ENCODE measurements at places on chromosomes 1 and 21.

- H3K27ac ChIP-seq, result no peak overlapping the region
- H3K4me1 ChIP-seq, result no peaks in the 10 kb centered on the region
These were observed 837.9 kb upstream of the CXADR start for GRCh38 chr21:16674949-16675348.

- H3K4me3 ChIP-seq, result no peak overlapping the region
- no peak for DNase-seq
- peaks cover 16% of the 10 kb centered on the region for H3K27me3 ChIP-seq
- H3K4me1 ChIP-seq, result no peaks in the 10 kb centered on the region
- no peak overlapping the region for H3K27ac ChIP-seq
These were observed 180.1 kb downstream of the EDEM3 start for GRCh38 chr1:184574588-184574987.

DNA sequence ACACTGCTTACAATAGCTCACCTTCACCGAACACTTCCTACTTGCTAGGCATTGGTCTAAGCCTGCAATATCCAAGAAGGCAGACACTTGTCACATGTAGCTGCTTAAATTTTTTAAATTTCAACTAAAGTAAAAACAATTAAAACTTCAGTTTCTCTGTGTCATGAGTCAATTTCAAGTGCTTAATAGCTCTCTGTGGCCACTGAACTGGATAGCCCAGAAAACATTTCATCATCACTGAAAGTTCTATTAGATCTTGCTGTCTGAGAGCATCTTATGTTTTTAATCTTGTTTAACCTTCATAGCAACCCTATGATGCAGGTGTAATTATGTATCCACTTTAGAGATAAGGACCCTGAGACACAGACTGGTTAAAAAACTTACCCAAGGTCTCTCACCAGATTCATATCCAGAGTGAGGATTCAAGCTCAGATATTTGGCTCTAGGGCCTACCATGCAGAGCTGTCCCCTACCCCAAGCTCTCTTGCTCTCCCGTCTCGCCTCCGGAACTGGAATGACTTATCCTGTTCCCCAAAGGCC lies 2.6 kb upstream of the FCRL6 start:
- no peak overlapping the region for H3K4me3 ChIP-seq

- H3K36me3 ChIP-seq, result no peaks in the 10 kb centered on the region
- H3K4me3 ChIP-seq, result no peak overlapping the region
- DNase-seq, result no peak
- H3K27ac ChIP-seq, result no peak overlapping the region
These were observed 53.0 kb downstream of the BCAR3 start for GRCh38 chr1:93628681-93629080.

DNA sequence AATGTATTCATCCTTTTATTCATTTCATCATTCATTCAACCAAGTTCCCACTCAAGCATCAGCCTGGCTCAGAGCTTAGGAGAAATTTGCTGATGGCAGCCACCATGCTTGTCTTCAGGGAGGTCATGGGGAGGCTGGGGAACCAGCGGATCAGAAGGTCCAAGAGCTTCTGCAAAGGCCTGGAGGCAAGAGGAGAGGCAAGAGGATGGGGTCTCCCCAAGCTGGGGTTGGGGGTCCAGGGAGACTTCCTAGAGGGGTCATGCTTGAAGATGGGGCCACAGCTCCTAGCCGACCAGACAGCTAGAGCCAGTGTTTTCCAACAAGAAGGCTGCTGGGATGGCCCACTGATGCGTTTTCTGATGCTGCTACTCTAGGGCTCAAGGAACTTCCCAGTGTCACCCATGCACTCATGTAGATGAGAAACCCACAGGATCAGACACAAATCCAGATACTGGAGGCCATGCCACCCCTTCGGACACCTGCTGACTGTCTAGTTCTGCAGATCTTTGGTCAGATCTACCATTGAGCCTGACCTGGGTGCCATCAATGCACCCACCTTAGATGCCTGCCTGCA lies 315.2 kb downstream of the AJAP1 start:
- H3K36me3 ChIP-seq, result no peaks in the 10 kb centered on the region
- H3K27ac ChIP-seq, result no peak overlapping the region
- H3K4me3 ChIP-seq, result no peak overlapping the region
- DNase-seq, result no peak
- no peaks in the 10 kb centered on the region for H3K27me3 ChIP-seq

DNA sequence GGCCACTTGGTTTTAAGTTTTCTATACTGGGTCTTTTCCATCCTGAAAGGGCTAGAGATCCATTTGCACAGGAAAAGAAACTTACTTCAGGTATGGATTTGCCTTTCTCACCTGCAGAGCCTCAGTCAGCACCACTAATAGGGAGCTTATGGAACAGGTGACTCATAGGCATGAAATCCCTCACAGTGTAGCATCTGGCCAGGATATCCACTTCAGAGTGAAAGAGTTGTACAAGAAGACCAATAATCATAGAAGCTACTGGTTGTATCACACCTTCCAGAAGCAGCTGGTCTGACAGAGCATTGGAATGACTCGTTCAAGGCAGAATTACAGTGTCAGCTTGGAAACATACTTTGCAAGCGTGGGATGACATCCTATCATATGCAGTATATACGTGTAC lies 26.3 kb upstream of the SYT14 start:
- no peak overlapping the region for H3K4me3 ChIP-seq
- no peak overlapping the region for H3K27ac ChIP-seq
- no peaks in the 10 kb centered on the region for H3K36me3 ChIP-seq
- no peak for DNase-seq
- no peaks in the 10 kb centered on the region for H3K27me3 ChIP-seq

DNA sequence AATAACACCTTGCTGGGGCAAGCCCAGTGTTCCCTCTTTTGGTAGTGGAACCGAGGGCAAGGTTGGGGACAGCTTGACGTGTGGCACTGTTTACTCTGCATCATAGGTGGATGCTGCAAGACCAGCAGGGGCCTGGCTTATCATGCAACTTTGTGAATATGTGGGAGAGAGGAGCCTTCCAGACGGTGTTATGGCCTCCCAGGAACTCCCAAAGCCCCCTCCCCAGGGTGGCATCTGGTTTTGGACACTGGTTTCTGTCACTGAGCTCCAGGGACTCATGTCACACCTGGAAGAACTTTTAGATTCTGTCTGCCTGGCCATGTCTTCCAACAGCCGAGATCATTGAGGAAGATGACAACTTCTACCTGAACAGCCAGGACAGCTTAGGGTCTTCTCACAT lies 1.4 kb upstream of the TLR5 start:
- peak overlapping the region; percentile 60 for H3K27ac ChIP-seq
- DNase-seq, result no peak

DNA sequence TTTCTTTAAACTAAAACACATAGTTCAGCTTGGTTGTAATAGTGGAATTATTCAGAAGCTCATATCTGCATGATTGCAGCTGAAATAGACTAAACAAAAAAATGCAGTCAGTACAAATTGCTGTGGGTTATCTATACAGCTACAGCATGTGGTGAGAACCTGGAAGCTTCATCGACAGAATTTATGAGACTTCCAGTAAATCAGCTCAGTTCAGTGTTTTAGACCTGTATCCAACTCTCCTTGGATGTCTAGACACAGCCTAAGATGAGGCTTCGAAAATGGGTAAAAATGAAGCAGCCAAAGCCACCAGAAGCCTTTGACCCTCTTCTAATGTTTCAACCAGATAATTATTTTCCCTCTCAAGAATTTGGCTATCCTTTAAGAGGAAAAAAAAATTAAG lies 127.1 kb upstream of the C1orf105 start:
- DNase-seq, result no peak
- no peak overlapping the region for H3K4me3 ChIP-seq
- H3K27me3 ChIP-seq, result no peaks in the 10 kb centered on the region
- no peaks in the 10 kb centered on the region for H3K36me3 ChIP-seq

- H3K4me1 ChIP-seq, result 0 out of 2 replicates have a peak, but pooled peaks cover 3% of the 10 kb centered on the region
- peaks cover 30% of the 10 kb centered on the region for H3K27me3 ChIP-seq
- no peak overlapping the region for H3K4me3 ChIP-seq
- H3K36me3 ChIP-seq, result no peaks in the 10 kb centered on the region
- no peak for DNase-seq
- no peak overlapping the region for H3K27ac ChIP-seq
These were observed 88.0 kb upstream of the F3 start for GRCh38 chr1:94629259-94630181.

DNA sequence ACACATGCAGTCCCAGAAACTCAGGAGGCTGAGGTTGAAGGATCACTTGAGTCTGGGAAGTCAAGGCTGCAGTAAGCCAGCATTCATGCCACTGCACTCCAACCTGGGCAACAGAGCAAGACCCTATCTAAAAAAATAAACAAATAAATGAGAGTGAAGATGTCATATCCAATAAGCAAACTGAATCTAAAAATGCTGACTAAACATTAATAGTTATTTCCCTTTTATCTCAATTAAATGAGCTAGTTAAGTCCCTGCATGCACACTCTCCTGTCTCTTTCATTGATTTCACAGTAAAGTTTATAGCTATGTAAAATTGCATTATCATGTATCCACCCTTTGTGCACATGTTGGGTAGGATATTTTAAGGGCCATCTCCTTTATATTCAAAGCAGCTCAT lies 81.1 kb upstream of the L1TD1 start:
- no peaks in the 10 kb centered on the region for H3K36me3 ChIP-seq
- no peak overlapping the region for H3K27ac ChIP-seq
- no peak overlapping the region for H3K4me3 ChIP-seq

- no peak overlapping the region for H3K4me3 ChIP-seq
- H3K4me1 ChIP-seq, result peaks cover 37% of the 10 kb centered on the region
- no peaks in the 10 kb centered on the region for H3K27me3 ChIP-seq
These were observed 47.7 kb downstream of the ETS2 start for GRCh38 chr21:38853421-38853919.

DNA sequence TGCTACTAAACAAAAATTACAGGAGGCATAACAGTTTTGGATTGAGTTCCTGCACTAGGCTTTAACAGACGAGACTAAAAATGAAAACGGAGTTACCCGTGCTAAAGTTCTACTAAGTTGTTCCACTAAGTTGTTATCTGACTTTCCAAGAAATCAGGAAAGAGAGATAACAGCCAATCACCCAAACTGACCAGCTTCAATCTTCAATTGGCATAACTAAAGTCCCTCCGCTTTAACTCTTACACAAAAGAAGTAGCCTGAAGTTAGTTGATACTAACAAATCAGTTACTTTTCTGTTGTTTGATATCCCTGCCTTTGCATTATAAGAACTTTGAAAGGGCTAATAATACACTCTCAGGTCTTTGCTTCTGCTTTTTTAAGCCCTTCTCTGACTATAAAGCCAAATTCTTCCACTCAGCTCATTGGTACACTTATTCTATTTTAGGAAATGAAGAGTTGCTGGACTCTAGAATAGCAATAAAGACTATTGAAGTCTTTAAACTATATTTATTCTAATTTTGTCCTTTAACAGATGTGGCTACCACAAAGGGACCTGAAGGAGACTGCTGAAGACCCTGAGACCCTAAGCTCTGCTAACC lies 61.3 kb downstream of the TESK2 start:
- H3K4me1 ChIP-seq, result peaks cover 12% of the 10 kb centered on the region
- H3K27me3 ChIP-seq, result no peaks in the 10 kb centered on the region
- no peak overlapping the region for H3K4me3 ChIP-seq

- no peak within 1 kb of the TSS for H3K27ac ChIP-seq
- no peak within 1 kb of the TSS for H3K4me3 ChIP-seq
- H3K36me3 ChIP-seq, result no peaks in the 10 kb centered on the region
- no peaks in the 10 kb centered on the region for H3K4me1 ChIP-seq
- no peak for DNase-seq
These were observed 79.1 kb downstream of the TPR start for GRCh38 chr1:186295980-186296379.

DNA sequence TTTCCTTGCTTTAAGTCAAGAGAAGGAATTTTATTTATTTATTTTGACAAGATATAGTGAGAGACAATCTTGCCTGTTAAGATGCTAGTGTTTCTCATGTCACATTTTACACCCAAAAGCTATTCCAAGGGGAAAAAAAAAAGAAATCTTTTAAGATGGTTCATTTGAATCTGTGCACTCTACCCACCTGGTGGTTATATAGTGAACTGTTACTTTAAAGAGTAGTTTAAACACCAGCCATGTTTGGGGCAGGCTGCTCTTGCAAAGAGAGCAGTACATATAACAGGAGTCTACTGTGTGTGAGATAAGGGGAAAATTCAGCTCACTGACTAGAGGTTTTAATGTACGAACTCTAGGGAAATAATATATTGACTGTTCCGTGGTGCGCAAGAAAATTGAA lies 3.3 kb upstream of the ELAVL4 start:
- no peaks in the 10 kb centered on the region for H3K4me1 ChIP-seq
- no peak overlapping the region for H3K4me3 ChIP-seq
- DNase-seq, result peak; percentile 5
- H3K27ac ChIP-seq, result no peak overlapping the region
- H3K27me3 ChIP-seq, result no peaks in the 10 kb centered on the region
- H3K36me3 ChIP-seq, result no peaks in the 10 kb centered on the region

GRCh38 chr1:116485976-116486375 lies 84.8 kb downstream of the CD58 start:
- no peak overlapping the region for H3K4me3 ChIP-seq
- DNase-seq, result no peak
- no peaks in the 10 kb centered on the region for H3K27me3 ChIP-seq
- no peaks in the 10 kb centered on the region for H3K36me3 ChIP-seq
- peaks cover 11% of the 10 kb centered on the region for H3K4me1 ChIP-seq
- H3K27ac ChIP-seq, result no peak overlapping the region

DNA sequence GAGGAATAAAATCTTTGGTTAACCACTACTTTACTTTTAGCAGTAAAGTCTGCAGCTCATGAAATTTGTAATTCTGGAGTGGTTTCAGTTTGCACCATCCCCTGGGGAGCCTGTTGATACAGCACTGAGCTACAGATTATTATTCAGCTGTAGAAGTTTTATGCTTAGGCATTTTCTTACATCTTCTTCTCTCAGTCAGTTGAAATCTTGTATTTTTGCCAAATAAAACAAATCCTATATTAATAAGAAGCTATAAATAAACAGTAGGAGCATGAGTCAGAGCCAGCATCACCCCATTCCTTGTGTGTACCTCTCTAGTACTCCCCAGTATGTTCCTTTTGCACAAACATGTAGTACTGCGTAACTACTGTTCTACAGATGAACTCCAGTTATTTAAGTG lies 118.9 kb downstream of the ATF6 start:
- no peak overlapping the region for H3K27ac ChIP-seq
- no peaks in the 10 kb centered on the region for H3K4me1 ChIP-seq
- H3K27me3 ChIP-seq, result no peaks in the 10 kb centered on the region
- peaks cover 13% of the 10 kb centered on the region for H3K36me3 ChIP-seq
- H3K4me3 ChIP-seq, result no peak overlapping the region
- DNase-seq, result no peak

- H3K27ac ChIP-seq, result no peak overlapping the region
- peaks cover 6% of the 10 kb centered on the region for H3K27me3 ChIP-seq
- H3K4me3 ChIP-seq, result no peak overlapping the region
- no peak for DNase-seq
These were observed 52.0 kb upstream of the EFHD2 start for GRCh38 chr1:15357612-15358207.

- no peaks in the 10 kb centered on the region for H3K4me1 ChIP-seq
- no peak overlapping the region for H3K4me3 ChIP-seq
- H3K27ac ChIP-seq, result no peak overlapping the region
- H3K36me3 ChIP-seq, result no peaks in the 10 kb centered on the region
- H3K27me3 ChIP-seq, result peaks cover 18% of the 10 kb centered on the region
These were observed 116.2 kb upstream of the ATP1A1 start for GRCh38 chr1:116256875-116257274.

DNA sequence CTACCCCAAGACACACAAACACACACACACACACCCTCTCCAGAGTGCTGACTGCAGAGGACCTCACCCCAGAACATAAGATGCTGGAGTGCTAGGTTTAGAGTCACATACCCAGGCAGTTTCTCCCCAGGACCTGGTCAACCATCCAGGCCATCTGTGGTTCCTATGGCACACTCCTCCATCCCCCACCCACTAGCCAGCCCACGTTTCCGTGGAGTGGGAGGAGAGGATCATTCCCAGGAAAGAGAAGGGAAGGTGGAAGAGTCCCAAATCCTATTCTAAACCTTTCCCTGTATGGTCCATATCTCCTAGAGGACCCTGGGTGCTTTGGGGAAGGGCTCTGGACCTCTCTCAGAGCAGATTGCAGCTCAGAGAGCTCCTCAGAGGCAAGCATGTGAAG lies 1.1 kb downstream of the KCNJ9 start:
- no peaks in the 10 kb centered on the region for H3K36me3 ChIP-seq
- peaks cover 16% of the 10 kb centered on the region for H3K4me1 ChIP-seq
- DNase-seq, result no peak

All from K562 (cell line).